EL (cell line): ENCODE measurements at places on chromosomes 2 and 18.

- no peak for DNase-seq
Observed at GRCh38 chr2:80300954-80301353, 3.6 kb downstream of the LRRTM1 start.

- DNase-seq, result peak; percentile 54
Observed at GRCh38 chr2:55107436-55107835, 57.2 kb upstream of the RTN4 start.

GRCh38 chr2:119023534-119023933 is 81.5 kb downstream of the MARCO start:
- DNase-seq, result no peak

GRCh38 chr18:2847317-2848246 is 776 bp downstream of the EMILIN2 start:
- DNase-seq, result peak; percentile 43

DNA sequence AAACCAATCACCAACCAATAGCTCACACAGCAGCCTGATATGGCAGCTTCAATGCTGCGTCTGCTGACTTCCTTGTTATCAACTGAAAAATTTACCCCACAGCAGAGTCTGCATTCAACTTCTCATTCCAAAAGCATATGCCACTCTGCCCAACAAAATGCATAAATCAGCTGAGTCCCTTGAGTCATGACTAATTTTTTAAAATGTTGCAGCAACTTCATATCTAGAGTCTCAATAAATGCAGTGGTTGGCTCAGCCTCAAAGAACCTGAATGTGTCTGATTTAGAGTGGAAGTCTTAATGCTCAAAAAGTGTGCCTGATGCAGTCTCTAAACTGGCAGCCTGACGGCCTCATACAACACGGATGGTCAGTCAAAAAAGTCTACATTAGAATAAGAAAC is 46.5 kb downstream of the FARSB start:
- DNase-seq, result peak; percentile 33

DNA sequence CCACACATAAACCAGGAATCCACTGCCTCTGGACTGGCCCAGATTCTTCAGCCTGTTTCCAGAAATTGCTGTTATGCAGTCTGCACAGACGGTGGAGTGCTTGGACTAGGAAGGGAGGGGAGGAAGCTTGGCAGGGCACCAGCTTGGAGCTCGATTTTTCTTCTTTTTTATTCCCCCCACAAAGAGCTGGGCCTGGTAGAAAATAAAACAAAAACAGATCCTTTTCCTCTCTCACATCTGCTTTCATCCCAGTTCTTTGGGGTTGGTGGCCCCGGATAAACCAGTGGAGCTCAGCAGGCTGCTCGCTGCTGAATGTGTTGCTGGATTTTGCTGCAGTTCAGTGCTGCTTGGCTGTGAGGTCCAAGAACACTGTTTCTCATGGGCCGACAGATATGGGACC is 16.0 kb downstream of the LRRTM1 start:
- no peak for DNase-seq

- peak; percentile 30 for DNase-seq
Observed at GRCh38 chr18:56702946-56703345, 51.8 kb downstream of the WDR7 start.

DNA sequence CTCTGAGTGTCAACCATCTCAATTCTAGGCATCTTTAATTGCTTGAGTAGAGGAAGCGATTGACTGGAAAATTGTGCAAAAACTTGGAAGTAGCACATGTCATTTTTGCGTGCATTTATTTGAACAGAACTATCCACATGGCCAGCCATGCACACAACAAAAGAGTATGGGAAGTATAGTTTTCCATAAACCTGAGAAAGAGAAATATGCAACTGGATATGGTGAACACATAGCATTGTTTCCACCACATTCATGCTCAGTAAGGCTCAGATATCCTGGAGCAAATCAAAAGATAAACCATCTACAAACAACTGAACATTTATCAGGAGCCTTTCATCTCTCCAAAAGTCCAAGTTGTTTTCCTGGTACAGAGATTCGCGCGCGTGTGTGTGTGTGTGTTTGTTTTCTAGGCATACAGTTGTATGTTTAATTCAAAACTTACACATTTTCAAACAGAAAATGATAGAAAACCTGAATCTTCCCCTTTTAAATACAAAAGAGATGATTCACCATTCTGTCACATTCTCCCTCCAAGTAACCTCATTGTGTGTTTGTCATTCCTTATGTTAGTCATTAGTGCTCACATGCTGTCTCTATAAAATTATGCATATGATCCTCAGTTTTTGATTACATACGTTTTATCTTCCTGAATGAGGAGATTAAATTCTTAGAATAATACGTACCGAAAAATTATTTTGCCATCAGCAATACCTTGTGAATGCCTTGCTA is 780.4 kb upstream of the NRXN1 start:
- no peak for DNase-seq

GRCh38 chr2:106115250-106115649 is 78.9 kb downstream of the UXS1 start:
- DNase-seq, result peak; percentile 83

DNA sequence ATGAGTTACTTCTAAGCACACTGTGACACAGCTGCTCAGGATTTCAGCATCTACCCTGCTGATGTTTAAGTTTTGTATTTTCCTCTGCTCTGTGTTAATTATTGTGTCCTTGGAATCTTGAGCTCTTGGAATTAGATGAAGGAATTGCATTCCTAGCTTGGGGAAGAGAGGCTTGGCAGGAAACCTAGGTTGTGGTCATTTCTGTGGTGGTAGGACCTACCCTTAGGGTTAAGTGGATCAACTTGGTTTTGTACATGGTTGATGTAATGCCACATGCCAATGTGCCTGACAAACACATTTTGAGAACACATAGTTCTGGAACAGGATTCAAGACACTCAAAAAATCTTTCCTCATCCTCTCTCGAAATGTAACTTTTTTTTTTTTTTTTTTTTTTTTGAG is 264.5 kb upstream of the MEX3C start:
- no peak for DNase-seq

GRCh38 chr2:198913394-198914152 is 544.2 kb downstream of the SATB2 start:
- DNase-seq, result peak; percentile 1

GRCh38 chr18:59068276-59069071 is 71.2 kb upstream of the SEC11C start:
- no peak for DNase-seq

DNA sequence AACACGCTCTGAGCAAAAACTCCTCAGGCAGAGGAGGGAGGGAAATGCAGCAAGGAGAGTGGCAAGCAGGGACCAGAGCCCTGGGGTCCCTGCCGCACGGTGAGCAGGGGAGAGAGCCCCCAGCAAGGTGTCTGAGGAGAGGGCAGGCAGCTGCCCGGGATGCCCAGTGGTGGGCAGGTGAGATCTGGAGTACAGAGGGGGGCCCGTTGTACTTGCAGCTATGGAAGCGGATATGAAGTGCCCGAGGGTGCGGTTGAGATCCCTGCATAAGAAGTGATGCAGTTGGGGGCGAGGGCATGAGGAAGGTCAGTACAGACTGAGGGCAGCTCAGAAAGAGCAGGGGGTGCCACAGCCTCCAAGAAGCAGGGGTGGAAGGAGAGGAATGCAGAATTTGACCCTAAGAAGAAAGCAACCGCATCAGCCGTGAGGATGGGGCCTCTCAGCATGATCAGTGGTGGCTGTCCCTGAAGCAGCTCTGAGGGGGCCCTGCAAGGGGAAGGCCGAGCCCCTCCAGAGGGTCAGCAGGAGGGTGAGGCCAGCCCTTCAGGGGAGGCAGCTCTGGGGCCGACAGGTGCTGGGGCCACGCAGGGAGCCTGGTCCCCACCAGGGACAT is 29.4 kb downstream of the MTERF4 start:
- no peak for DNase-seq

DNA sequence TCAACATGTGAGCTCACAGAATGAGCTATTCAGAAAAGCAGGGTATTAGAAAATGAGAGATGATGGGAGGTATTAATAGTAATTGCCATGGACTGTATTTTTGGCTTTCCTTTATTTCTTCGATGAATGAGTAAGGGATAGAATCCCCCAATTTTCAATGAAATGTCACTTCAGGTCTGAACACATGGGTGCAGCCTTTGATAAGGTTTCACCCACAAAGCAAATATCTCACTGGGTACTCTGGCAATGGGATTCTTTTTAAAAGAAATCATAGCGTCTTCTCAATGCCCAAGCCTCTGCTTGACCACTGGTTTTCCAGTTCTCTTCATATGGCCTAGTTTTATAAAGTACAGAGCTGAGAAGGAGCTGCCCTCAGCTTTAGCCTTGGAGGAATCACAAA is 610.5 kb upstream of the FANCL start:
- no peak for DNase-seq

DNA sequence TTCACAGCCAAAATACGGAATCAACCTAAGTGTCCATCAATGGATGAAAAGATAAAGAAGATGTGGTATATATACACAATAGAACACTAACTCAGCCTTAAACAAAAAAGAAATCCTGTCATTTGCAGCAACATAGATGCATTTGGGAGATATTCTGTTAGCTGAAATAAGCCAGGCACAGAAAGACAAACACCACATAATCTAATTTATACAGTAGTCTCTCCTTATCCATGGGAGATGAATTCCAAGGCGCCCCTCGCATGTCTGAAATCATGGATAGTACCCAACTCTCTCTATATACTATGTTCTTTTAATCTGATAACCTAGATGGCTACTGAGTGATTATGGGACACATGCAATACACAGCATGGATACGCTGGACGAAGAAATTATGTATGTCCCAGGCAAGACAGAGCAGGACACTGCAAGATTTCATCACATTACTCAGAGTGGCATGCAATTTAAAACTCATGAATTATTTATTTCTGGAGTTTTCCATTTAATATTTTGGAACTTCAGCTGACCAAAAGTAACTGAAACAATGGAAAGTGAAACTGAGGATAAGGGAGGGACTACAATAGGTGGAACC is 39.5 kb downstream of the ORC4 start:
- DNase-seq, result no peak

DNA sequence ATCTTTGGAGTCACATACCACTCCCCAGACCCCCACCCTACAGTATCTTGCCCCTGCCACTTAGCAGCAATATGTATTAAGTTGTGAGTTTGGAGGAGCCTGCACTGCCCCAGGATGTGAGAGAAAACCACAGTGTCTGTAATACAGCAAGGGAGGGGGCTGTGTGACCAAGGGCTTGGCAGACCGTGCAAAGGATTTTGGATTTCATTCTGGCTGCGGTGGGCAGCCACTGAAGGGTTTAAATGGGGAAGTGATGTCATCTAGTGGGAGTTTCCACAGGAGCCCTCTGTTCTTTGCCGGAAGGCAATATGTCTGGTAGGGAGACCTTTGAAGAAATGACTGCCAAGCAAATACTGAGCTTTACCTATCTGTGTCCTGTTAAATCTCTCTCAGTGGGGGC is 202.4 kb downstream of the FHOD3 start:
- DNase-seq, result no peak

GRCh38 chr2:239945751-239946561 is 79.2 kb downstream of the NDUFA10 start:
- DNase-seq, result no peak

- no peak for DNase-seq
Observed at GRCh38 chr2:127953128-127953718, 67.5 kb upstream of the AMMECR1L start.

DNA sequence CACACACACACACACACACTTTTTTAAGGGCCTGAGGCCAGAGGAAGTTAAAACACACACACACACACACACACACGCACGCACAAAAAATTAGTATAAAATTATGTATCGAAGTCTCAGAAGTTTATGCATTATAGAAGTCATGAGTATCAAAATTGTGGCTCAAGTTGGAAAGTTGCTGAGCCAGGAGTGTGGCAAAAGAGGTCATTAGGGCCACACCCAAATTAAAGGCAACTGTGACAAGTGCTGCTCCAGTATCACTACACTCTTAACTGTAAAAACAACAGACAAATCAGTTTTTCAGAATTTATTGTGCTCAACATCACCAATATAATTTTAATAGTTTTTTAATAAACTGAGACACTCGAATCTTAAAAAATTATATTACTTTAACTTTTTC is 36.9 kb downstream of the YWHAQ start:
- DNase-seq, result no peak

DNA sequence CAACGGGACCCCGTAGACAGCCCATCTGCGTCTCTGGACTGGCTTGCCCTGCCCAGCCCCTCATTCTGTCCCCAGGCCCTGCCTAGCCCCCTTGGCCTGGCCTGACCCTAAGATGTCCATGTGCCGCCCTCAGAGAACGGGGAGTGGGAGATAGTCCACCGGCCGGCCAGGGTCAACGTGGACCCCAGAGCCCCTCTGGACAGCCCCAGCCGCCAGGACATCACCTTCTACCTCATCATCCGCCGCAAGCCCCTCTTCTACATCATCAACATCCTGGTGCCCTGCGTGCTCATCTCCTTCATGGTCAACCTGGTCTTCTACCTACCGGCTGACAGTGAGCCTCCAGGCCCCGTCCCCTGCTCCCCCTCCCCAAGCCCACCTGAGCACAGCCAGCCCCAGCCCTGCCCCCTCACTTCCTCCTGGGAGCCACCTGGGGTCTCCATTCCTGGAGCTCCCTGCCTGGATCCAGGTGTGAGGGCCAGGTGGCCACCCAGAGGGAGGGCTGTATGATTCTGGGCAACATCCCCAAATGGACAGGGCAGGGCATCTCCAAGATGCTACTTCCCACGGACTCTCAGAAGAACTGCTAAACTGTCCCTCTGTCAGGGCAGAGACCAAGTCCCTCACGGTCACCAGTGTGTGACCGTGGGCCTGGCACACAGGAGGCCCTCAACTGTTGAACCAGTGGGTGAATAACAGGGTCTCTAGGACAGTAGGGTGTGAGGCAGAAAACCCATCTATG is 4.0 kb downstream of the CHRND start:
- DNase-seq, result no peak

- DNase-seq, result no peak
Observed at GRCh38 chr2:216619411-216620393, 13.5 kb upstream of the IGFBP2 start.

- no peak for DNase-seq
Observed at GRCh38 chr18:73749304-73749703, 398.3 kb downstream of the FBXO15 start.

DNA sequence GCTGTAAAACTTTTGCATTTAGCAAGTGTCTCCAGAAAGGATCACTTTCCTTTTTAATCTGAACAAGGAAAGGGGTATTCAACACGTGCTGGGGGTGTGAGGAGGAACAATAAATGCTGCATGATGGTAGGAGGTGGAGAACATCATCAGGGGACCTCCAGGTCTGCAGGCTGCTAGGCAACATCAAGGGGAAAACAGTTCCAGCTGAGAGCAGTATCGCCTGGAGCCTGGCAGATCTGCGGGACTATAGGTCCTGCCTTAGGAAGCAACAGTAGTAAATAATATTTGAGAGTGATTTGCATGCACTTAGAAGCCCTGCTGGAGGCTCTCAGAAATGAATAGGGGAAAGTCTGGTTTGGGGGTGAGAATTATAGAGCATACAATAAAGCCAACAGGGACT is 175.6 kb downstream of the SUCLG1 start:
- DNase-seq, result no peak

- DNase-seq, result no peak
Observed at GRCh38 chr18:12863687-12864216, 20.3 kb downstream of the PTPN2 start.

DNA sequence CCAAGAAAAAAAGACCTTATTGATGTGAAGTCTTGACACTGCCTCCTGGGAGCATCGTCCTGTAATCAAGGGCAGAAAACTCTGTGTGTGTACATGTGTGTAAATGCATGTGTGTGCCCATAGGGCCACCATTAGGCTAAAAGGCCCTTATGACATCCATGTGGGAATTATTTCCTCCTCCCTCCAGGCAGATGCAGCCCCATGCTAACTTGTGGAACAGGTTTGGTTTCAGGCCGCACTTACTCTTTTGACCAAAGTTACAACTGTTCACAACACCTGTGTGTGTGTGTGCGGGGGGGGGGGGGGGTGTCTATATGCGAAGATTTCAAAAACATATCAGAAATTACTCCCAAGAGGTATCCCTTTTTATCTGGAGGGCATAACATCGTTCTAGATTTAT is 87.4 kb upstream of the SLC14A2 start:
- DNase-seq, result no peak
